ENCODE measurements at places on chromosomes 5 and 9.

GRCh38 chr9:76803083-76803482 is 38.8 kb downstream of the PCA3 start:
- peak; percentile 95 for DNase-seq

- peak; percentile 33 for DNase-seq
Observed at GRCh38 chr5:169826618-169827017, 153.7 kb downstream of the INSYN2B start.

GRCh38 chr9:101307524-101308213 is 77.1 kb downstream of the BAAT start:
- DNase-seq, result no peak

GRCh38 chr5:151362970-151363369 is 15.6 kb upstream of the SLC36A2 start:
- no peak for DNase-seq

DNA sequence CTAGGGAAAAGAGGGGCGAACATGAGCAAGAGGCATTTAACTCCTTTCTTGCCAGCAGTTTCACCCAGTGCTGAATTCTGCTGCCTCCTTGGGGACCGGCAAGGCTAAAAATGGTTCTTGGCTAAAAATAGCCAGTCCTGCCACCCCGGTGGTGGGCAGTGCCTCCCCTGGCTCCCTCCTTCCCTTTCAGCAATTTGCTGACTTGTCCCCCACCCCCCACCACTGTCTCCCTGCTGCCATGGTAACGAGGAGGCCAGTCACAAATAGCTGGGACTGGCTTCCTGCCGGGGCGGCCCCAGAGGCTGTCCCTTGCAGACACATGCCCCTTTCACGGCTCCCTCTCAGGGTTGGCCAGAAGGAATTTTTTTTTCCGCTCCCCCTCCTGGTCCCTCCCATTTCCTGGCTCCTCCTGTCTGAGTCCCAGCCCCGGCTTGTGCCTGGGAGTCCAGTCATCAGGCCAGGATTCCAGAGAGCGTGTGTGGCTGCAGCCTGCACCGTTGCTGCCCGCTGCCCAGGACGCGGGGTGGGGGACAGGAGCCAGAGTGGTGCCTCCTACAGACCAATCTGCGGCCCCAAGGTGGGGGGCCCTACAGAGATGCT is 130.3 kb downstream of the RGS3 start:
- peak; percentile 100 for DNase-seq

- peak; percentile 51 for DNase-seq
Observed at GRCh38 chr9:19720377-19720776, 68.5 kb downstream of the SLC24A2 start.

DNA sequence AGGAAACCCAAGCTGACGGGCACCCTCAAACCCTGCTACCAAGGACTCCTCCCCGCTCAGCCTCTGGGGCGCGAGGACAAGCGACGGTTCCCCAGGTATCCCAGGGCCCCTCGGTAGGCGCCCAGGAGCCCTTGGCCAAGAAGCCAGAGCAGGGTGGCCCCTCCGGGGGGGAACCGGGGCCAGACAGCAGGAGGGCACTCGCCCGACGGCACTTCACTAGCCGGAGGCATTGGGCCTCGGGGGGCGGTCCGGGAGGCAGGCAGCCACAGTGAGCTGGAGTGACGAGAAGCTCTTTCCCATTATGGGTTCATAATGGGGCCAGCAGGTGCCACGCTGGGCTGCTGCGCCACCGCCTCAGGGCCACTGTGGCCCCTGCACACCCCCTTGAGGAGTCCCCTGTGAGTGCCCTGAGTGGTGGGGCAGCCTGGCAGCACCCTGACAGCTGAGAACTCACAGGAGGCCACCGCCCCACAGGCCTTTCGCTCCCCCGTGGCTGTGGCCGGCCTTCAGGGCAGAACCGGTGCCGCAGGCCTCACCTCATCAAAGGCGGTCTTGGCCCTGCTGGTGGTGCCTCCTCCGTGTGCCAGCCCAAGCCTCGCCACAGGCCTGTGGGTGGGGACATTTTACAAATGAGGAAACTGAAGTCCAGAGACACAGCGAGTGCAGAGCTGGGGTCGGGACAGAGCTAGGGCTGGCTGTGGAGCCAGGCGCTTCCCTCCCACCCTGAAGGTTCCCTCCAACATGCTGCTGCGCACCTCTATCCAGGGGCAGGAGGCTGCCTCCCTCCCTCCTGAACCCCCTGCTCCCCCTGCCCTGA is 68.7 kb downstream of the PSMB7 start:
- DNase-seq, result no peak

GRCh38 chr5:74684900-74685851 is at the start of gene HEXB:
HEXB (plus strand) TSS chr5:74685233; CDS start chr5:74685261, 28 bp downstream.
- peak; percentile 95 for DNase-seq

- DNase-seq, result no peak
Observed at GRCh38 chr9:124298646-124299235, 41.0 kb downstream of the NEK6 start.

GRCh38 chr9:90539286-90539685 is 103.3 kb downstream of the DIRAS2 start:
- DNase-seq, result no peak

DNA sequence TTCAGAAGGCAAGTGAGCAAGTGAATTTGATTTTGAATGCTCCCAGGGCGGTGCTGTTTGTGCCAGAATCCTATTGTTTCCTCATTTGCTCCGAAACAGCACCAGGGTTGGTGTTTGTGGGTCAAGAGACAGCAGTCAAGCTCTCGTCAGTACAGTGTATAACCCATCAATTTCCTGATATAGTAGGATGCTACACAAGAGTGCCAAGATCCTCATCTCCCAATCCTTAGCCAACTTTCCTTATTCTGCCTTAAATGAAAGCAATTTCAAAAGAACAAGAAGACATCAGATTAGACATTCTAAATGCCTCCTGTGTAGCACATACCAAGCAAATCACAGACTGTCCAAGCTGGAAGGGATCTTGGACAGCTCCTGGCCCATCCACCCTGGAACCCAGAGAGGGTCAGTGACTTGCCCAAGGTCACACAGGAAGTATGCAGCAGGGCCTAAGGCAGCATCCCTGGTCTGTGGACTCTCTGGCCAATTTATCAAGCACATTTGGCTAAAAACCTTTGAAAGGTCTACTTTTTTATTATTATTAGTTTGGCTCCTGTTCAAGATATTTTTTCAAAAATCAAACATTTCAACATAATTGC is 4.5 kb downstream of the WHRN start:
- no peak for DNase-seq

DNA sequence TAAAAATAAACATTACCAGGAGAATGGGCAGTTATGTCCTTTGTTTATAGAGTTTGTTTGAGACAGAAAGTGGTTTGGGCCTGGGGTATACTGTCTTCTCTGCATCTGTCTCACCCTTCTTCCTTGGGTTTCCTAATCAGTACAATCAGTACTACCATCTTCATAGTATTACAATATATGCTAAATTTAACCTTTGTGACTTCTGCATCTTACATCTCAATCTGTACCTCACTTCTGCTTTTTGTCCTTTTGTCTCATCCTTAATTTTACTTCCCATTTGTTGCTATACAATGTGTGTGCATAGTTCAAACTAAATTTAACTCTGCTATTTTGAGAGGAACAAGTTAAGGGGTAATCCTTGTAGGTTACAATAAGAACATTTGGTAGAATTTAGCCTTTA is 19.6 kb downstream of the FBXO38 start:
- no peak for DNase-seq

DNA sequence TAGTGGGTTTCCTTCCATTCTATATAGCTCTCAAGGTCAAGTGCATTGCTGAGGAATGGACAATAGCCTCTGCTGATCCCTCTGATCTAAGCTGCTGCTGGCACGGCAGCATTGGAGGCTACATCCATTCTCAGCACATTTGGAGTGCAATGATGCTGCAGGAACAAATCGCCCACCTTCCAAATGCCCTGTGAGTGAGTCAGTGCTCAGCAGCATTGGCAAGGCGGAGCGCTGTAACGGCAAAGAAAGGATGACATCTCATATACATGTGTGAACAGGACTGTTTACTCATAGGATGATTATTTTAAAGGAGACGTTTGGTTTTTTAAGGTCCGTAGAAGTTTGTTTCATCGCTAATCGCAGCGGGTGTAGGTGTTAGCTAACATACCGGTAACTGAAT is 408.7 kb downstream of the ARHGEF28 start:
- DNase-seq, result no peak

- no peak for DNase-seq
Observed at GRCh38 chr5:154514331-154514730, 36.3 kb upstream of the HAND1 start.

DNA sequence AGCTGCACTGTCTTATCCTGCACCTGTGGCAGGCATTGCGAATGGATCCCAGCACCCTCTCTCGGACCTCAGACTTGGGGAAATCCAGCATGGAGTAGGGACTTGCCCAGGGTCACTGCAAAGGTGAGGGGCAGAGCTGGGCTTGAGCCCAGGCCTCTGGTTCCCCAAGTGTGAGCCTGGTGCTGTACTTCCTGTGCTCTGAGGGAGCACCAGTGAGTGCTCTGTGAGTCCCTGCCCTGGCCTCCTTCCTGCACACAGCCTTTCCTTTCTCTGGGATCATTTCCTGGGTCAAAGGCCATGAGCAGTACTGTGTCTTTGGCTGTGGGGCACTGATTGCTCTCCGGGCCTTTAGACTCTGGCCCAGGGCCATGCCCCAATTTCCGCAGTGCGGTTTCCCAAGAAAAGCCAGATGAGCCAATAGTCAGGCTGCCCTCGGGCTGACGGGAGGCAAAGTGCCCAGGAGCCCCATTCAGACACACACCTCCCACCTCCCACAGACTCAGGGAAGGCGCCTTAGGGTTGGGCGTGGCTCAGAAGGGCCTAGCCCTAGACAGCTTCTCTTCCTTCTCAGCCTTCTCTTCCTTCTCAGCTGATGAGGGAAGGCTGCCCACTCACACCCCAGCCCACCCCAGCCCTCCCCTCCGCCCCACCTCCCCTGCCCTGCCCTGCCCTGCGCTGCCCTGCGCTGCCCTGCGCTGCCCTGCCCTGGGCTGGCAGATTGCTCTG is 23.3 kb upstream of the TRIM14 start:
- peak; percentile 7 for DNase-seq

DNA sequence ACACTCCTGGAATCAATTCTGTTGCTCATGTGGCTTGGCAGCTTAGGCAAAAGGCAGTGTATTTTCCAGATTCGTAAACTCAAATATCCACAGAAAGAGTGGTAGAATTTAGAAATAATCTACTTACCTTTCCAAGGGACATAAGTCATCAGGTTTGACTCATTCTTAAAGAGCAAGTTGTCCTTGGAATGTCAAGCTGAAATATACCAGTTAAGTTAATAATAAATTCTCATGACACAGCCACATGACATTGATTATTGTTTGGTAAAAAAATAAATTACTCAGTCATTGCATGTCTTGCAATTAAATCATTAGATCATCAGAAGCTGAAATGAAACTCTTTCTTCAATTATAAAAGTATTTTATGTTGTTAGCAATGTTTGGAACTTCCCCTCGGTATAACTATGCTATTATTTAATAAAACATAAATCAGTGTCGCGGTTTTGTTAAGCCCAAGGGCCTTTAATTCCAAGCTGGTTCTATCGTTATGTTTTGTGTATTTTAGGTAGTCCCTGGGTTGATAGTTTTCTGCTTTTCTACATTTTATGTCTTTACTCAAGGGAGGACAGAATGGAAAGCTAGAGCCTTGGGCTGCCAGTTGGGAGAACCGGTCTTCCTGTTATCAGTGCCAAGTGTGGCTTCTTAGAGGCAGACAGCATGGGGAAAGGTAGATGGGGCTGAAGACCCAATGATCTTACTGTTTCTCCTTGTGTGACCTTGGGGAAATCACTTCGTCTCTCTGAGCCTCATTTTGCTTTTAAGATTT is 79.3 kb upstream of the PRLR start:
- no peak for DNase-seq

- DNase-seq, result no peak
Observed at GRCh38 chr5:138141734-138142133, 2.5 kb upstream of the NME5 start.

DNA sequence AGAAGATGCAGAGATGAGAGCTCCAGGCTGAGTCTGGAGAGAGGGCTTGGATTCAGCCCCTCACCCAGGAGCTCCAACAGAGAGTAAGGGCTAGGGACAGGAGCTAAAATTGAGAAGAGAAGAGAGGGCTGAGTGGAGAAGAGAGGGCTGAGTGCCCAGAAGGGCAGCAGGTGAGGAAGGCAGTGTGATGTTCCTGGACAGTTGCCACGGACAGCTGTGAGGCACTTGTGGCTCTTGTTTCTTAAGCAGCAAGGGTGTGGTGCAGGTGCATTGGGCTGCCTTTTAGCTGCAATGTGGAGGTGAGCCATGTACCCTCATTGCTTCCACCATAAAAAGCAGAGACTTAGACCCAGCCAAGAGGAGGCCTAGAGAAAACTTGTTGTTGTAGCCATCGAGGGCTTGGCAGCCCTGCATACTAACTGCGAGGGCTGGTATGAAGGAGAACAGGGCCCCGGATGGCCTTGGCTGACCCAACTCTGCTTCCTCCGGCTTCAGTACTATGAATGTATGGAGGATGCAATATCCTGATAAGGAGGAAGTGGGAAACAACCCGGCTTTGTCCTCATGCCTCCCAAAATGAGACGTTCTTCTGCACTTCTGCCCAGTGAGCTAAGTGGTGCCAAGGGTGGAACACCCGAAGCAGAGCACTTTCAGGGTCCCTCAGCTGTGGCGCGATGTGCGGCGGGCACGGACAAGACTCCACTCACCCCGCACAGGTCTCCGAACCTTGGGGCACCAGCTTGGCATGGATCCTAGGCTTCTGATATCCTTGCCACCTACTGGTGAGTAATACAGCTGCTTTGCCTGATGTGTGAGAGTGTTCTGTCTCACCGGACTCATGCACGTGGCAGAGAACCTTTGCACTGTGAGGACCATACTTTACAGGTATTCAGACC is 65.2 kb downstream of the LRRC70 start:
- DNase-seq, result no peak

DNA sequence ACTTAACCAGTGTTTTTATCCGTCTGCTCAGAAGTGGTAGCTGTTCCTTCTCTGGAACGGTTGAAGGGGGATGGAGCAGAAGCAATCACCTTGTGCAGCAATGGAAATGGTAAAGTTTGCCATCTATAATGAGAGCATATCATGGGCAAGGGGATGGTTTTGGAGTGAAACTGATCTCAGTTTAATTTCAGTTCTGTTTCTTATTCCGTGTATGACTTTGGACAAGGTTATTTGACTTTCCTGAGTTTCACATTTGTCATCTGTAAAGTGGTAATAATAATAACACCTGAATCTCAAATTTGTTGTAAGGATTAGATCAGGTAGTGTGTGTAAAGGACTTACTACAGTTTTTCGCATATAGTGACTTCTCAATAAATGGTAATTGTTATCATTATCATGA is 106.1 kb downstream of the PCSK1 start:
- no peak for DNase-seq

DNA sequence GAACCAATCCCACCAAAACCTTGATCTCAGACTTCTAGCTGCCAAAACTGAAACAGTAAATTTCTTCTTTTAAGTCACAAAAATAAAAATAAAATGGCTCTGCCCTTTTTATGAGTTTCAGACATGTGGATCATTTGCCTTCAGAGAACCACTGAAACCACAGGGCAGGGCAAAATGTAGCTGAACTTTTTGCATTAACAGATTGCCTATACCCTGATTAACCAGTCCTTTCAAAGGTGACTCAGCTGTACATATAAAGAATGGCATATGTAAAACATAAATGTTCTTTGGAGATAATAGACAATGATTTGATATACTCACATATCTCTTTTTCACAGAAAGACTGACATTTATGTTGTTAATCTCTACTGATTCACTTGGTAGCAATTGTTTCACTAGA is 187.1 kb upstream of the GRIN3A start:
- DNase-seq, result no peak

GRCh38 chr9:87278971-87279733 is 218.5 kb upstream of the DAPK1 start:
- no peak for DNase-seq
